Right ventricle myocardium inferior (tissue), 1 donor: ENCODE measurements at places on chromosomes 6 and 20. TPM values are rescaled to one million over a fixed set of nuclear protein-coding genes. Genes with fewer than 3 reads are reported as not detected.

- DNase-seq: no peak
Observed at GRCh38 chr20:56163806-56164205, 84.7 kb upstream of the MC3R start.

DNA sequence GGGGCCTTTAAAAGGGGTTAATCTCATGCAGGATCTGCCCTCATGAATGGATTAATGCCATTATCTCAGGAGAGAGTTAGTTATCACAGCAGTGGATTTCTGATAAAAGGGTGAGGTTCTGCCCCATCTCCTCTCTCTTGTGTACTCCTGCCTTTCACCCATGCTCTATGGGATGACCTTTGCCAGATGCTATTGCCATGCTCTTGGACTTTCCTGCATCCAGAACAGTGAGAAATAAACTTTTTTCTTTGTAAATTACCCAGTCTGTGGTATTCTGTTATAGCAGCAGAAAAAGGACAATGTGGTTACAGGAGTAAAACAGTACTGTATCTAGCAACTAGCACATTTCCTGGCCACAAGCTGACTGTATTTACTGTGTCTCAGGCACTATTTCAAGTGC lies 58.0 kb upstream of the CCN2 start:
- no peak for DNase-seq

DNA sequence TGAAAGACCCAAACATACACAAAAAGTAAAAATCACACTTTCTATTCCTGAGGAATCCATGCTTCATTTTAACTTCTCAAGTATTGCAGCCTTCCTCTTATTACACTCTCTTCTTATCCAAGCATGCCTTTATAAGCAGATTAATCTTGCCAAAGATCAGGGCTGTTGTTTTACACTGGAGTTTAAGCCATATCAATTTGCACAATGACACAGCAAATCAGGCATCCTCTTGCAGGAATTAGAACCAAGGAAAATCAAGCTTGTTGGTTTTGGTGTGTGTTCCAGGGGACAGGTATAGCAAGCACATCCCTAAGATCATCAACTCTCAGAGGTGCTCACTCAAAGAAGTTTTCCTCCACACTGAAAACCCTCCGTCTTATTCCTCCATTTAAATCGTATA lies 69.5 kb downstream of the CYP39A1 start:
- no peak for DNase-seq

DNA sequence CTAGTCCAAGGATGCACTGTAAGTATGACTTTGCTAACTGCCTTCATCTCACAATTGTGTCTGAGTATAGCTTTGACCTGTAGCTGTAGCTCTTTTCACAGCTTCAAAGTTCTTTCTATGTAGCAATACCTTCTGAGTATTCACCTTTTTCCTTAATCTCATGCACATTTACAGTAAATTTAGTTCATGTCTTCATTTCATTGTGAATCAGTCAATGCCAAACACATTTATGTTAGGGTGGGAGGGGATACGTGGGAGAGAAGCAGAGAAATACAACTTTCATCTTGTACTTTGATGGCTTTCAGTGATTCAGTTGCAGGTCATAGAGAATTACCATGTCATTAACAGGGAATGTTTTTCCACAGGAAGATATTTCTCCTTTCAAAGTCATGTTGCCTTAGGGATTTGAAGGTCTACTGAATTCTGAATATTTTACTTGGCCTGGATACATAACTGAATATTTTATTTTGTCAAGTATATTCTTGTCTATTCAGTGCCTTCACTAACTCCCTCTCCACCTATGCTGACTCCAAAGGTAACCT lies 119.2 kb downstream of the TINAG start:
- DNase-seq: no peak

DNA sequence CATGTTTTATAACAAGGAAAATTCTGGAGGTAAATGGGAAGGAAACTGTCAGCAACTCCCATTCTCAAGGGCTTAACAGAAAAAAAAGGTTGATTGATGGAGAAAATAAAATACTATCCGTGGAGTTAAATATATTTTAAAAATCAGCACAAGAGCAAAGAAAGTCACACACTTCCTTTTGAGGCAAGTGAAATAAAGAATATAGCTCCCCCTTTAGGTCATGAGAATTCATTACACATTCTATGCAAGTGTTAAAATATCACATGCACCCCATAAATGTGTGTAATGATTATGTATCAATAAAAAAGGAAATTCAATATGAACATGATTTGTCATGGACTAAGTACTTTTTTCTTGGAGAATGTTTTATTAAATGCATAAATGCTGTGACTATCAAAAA lies 349.2 kb downstream of the TPBG start:
- DNase-seq: no peak

- DNase-seq: peak; percentile 62
Observed at GRCh38 chr6:72621291-72622093, at the start of gene KCNQ5. Gene KCNQ5 (plus strand): TSS chr6:72622064.

DNA sequence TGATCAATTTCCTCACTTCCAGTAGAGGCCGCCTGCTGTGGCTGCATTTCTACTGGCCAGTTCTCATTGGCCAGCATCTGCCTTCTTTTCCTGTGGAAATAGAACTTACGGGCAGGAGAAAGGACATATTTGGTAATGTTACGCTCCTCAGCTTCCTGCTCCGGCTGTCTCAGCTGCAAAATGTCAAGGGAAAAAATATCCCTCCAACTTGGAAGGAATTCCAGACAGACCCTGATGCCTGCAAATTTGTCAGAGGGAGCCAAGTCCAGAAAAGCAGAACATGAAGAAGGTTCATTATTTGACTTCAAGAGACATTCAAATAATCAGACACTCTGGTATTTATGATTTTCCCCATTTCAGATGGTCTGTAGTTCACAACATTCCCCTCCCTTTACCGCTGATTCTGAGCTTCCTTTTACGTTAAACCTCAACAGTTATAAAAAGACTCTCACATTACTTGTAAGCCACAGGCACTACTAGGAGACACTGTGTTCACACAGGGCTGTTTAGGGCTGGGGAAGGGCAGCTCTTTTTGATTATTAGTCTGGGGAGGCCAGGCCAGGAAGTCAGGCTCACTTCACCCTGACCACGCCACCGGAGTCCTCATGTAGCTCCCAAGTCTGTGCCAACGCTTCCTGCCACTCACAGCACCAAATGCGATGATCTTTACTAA lies 179.6 kb upstream of the CCN2 start:
- peak; percentile 61 for DNase-seq

DNA sequence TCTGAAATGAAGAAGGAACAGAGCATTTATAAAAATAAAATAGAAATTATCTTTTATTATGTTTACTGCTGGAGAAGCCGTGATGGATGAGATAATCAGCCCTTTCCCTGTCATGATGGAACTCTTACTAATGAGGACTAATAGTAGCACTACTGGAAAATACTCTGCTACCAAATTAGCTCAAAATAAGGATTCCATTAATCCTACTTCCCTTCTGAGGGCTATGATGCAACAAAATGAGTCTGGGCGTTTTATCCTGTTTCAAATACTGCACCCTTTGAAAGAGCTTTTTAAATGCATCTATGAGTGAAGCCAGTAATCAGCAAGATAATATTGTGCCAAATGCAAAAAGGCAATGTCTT lies 59.3 kb upstream of the CARMIL1 start:
- no peak for DNase-seq

DNA sequence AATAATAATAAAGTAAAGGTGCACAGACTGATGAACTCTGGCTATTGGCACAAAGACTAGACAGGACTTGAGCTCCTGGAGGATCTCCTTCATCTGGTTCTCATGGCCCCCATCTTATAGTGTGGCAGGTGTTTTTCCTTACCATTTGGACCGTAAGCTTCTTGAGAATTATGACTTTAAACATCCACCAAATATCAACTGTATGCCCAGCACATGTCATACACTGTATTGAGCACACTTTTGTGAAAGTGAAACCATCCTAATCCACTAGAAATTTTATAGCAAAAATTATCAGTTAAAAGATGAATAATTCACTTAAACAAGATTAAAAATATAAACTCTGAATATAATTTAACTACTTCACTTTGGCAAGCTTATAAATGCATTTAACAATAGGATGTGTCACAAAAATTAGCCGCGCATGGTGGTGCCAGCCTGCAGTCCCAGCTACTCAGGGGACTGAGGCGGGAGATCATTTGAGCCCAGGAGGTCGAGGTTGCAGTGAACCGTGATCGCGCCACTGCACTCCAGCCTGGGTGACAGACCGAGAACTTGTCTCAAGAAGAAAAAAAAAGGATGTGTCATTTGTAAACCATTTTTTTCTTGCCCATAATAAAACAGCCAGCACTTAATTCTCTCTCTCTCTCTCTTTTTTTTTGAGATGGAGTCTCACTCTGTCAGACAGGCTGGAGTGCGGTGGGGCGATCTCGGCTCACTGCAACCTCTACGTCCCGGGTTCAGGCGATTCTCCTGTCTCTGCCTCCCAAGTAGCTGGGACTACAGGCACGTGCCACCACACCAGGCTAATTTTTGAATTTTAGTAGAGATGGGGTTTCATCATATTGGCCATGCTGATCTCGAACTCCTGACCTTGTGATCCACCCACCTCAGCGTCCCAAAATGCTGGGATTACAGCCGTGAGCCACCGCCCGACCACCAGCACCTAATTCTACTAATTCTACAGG lies 9.1 kb downstream of the HIVEP2 start:
- no peak for DNase-seq

DNA sequence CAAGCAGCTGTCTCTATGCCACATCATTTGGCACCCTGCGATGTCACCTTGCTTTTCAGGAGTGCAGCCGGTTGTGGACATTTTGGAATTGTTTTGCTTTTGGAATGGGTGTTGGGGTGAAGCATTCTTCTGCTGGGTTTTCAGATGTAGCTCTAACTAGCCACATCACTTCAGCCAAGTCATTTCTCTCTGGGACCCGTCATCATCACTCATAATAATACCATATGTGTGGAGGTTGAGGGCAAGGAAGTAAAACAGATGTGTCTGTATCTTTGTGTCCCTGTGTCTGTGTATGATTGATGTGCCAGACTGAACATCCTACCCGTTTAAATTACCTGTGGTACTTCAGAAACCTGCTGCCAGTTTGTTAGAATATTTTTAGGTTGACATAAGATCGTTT lies 49.5 kb upstream of the TULP4 start:
- no peak for DNase-seq

DNA sequence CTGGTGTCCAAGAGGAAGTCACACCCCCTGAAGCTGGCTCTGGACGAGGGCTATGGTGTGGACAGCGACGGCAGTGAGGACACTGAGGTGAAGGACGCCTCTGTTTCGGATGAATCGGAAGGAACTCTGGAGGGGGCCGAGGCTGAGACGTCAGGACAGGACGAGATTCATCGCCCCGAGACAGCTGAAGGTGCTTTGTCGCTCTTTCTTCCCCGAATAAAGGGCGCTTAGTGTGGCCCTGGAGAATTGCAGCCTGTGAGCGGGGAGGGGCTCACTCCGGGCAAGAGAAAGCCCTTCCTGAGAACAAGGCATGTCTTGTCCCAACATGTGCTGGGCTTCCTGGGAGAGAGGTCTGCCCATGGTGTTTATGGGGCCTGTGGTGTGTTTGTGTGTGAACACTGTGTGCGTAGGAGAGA lies 41.4 kb downstream of the MYT1 start:
- DNase-seq: no peak

DNA sequence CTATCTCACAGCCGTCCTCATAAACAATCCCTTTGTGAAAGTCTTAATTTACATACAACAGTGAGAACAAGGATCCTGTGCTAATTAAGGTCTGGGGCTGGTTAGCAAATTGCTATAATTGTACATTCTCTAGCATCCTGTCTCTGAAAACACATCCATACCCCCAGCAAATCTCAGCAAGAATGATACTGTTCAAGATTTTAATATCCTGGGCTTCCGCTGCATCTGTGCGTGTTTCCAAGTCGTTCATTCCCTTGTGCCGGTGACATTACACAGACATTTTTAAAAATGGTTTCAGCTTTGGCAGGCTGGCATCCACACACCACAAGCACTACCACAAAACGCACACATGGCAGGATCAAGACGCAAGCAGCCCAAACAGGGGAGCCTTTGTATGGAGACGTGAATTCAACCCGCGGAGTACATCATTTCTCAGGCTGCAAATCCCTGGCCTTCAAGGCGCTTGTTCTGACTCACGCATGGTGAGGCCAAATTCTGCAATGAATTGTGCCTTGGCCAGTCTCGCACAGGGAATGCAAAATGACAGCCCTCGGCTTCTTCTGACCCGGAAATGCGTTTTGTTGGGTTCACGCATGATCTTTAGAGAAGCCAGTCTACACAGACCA lies 20.3 kb downstream of the ZMYND8 start:
- DNase-seq: no peak

DNA sequence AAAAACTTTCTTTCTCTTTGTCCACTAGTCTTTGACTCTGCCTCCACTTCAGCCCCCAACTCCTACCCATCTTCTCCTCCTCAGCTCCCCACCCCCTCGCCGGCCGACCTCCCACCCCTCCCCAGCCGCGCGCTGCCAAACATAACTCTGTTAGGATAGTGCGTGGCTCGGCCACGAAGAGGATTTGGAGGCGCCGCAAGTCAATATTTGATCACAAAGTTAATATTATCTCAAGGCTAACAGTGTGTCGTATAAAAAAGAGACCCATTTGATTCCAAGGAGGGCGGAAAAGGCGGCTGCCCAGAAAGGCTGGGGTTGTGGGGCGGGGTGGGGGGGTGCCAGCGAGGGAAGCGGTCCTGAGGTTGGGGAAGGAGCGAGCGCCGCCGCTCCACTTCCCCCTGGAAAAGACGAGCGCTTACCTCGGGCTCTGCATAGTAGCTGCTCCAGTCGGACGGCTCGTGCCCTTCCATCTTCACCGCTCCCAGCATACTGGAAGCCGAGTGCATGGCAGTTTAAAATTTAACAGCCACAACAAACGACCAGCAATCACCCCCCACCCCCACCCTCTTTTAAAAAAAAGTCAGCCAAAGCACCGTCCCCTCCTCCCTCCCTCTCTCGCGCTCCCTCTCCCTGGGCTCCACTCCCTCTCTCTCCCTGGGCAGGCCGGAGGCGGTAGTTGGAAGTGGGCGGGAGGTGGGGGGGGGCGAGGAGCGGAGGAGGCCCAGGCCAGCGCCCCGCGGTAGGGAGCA lies 425 bp downstream of the FOXA2 start:
- DNase-seq: no peak

GRCh38 chr20:50304923-50305635 lies 114.4 kb downstream of the CEBPB start:
- DNase-seq: peak; percentile 93

DNA sequence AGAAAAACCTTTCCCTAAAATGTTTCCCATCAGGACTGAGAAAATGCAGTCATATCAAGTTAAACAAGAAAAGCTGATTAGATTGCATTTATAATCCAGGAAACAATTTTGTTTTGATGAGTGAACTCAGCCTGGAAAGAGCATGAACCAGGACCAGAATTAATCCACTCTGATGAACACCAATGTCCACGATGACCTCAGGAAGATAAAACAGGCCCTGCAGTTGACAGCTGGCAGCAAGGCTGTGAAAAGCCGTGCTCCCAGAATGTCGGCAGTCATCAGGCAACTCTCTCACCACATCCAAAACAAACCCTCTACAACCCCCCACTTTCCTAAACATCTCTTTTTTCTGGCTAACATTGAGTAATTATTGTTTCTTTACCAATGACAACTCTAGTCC lies 74.0 kb upstream of the PROKR2 start:
- no peak for DNase-seq

The ECT2L gene
- 1.1 TPM for total RNA-seq

The TDRD6 gene
- total RNA-seq: 0.35 TPM

The RAET1L gene
- total RNA-seq: not detected

The CLVS2 gene
- not detected for total RNA-seq

The MYCT1 gene
- 17.6 TPM for total RNA-seq

The CLPSL1 gene
- total RNA-seq: not detected

The CPNE5 gene
- total RNA-seq: 10.9 TPM

The DNAH8 gene
- not detected for total RNA-seq
